ACHN (cell line): ENCODE measurements at places on chromosomes 16 and 17.

DNA sequence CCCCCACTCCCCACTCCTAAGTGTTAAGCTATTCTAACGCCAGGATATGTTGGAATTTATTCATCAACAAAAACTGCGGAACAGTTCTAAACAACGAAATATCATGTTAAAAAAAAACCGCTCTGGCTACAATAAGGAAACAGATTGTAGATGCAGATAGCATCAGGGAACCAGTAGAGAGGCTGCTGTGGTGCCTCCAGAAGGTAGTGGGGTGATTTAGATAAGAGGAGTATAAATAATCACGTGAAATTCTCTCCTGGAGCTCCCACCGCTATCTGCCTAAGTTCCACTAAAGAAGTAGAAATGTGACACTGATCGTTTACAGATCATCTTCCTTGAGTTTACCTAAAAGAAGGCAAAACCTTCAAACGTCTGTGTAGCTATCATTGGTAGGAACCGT is 8.0 kb downstream of the AHSP start:
- no peak for DNase-seq

DNA sequence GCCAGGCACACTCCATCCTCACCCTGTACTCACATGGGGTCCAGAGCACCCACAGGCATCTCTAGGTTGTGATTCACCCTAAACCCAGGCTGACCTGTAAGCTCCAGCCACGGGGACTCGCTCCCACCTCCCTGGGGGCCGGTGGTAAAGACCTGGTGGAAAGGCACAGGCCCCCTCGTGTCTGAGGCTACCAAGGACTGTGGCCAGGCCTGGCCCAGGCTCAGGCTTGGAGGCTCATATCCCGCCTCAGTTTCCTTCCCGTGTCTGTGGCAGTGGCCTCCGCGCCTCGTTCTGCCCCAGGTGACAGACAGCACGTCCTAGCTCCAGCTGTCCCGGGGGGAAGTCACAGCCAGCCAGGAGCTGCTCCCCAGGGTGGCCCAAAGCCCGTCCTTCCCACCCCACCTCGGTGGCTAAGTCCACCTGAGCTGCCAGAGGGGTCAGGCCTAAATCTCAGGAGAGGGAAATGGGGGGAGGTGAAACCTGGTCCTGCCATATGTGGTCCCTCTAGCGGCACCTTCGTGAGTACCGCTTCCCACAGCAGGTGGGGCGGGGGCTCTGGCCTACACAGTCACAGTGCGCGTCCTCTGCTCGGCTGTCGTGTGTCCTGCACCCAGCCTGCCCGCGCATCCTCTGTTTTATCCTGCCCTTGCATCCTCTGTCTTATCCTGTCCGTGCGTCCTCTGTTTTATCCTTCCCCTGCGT is 12.6 kb downstream of the CDH15 start:
- no peak for DNase-seq

DNA sequence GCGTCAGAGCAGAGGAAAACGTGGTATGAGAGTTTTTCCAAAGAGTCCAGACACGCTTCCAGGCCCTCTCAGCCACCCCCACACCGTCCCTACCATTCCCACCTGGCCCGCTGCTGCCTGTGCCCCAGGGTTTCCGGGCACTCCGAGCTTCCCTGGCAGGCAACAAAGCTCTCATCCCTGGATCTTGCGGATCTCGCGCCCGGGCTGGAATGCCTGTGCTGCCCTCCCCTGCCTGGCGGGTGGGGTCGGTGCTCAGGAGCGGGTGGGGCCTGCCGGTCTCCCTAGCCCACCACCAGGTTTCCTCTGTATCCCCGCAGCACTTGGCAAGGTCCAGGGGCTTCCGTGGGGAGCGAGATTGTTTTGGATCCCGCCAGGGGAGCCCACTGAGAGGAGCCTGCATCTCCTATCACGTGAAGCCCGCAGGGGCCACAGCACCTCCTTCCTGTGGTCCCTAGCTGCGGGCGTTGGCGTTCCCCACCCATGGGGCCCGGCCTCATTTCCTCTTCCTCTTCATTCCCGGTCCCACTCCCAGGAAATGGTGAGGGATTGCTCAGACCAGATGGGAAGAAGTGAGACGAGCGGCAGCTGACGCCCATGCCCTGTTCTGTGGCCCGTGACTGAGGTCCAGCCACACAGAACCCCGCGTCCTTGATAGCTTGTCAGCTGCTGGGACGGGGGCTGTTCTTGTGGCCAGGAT is 11.0 kb downstream of the TBC1D24 start:
- DNase-seq: no peak

DNA sequence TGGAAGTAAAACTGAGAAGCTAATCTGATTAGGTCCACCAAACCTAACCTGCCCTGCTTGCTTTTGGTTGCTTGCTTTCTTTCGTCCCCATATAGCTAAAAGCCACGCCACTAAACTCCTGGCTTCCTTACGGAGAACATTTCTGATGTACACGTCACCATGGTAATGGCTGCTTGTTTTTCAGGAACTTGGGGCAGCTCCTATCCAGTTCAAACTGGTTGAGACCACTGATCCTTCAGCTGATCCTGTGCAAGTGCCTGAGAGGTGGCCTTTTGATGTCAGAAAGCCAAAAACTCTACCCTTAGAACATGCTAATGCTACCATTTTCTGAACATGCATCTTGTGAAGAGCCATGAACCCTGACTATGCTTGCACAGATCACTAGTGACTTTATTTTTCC is 14.4 kb upstream of the DHRS7C start:
- DNase-seq: no peak

DNA sequence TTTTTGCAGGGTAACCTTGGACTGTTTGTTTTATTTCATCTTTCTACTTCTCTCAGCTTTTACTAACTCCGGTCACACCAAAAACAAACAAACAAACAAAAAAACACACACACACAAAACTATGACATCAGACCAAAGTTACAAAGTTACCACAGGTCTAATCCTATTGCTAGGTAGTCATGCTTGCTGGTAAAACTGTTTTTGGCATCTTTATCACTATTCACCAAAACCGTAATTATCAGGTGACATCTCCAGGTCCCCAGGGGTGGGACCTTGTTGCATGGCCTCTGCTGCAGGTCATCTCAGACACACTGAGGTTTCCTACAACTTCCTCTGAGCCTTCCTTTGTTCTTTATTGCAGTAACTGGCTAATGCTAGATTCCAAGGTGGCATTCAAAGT is 162.3 kb downstream of the ABCA8 start:
- DNase-seq: no peak

DNA sequence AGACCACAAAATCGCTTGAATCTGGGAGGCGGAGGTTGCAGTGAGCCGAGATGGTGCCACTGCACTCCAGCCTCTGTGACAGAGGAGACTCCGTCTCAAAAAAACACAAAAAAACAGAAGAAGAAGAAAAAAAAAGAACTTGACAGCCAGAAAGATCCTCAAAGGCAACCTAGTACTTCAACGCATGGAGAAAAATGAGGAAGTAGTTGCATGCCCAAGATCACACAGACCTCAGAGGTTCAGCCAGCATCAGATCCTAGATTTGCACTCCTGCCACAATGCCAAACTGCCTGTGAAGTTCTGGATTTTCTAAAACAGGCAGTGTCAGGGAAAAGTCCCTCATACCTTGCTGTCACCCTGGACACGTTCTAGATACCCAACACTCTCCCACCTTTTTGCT is 1.5 kb downstream of the ATPAF2 start:
- DNase-seq: no peak

DNA sequence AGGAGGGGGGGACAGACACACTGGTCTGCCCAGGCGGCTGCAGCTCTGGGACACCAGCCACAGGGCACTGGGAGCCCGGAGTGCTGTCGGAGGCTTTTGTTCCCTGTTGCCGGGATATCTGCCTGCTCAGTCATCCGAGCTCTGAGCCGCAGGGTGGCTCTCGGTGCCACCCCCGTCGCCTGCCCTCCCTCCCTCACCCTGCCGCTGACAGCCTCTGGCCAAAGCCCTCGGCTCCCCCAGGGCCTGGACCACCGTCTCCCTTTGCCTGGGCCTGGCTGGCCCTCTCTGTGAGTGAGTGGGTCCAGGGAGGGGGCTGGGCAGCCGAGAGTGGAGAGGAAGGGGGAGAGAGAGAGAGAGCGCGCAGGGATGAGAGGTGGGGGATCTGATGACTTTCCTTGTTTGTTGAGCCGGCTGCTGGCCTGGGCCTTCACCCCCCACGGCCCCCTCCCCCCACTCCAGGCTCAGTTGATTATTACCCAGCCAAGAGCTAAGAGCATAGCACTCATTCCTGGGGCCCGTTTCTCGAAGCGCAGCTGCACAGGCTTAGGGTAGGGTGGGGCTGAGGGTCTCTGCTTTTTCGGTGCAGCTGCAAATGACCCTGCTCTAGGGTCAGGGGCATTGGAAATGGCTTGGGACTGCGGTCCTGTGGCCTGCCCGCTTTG is 2.7 kb downstream of the FOXJ1 start:
- DNase-seq: peak; percentile 80

- DNase-seq: no peak
These were observed 387 bp upstream of the SLC38A8 start for GRCh38 chr16:84042879-84043485.
